ENCODE measurements at places on chromosomes 16 and 17.
A peak's percentile ranks its signal among the peaks of the same experiment; 100 is the strongest.

- no peak for DNase-seq
These were observed 1.9 kb upstream of the CLEC19A start for GRCh38 chr16:19283637-19284036.

DNA sequence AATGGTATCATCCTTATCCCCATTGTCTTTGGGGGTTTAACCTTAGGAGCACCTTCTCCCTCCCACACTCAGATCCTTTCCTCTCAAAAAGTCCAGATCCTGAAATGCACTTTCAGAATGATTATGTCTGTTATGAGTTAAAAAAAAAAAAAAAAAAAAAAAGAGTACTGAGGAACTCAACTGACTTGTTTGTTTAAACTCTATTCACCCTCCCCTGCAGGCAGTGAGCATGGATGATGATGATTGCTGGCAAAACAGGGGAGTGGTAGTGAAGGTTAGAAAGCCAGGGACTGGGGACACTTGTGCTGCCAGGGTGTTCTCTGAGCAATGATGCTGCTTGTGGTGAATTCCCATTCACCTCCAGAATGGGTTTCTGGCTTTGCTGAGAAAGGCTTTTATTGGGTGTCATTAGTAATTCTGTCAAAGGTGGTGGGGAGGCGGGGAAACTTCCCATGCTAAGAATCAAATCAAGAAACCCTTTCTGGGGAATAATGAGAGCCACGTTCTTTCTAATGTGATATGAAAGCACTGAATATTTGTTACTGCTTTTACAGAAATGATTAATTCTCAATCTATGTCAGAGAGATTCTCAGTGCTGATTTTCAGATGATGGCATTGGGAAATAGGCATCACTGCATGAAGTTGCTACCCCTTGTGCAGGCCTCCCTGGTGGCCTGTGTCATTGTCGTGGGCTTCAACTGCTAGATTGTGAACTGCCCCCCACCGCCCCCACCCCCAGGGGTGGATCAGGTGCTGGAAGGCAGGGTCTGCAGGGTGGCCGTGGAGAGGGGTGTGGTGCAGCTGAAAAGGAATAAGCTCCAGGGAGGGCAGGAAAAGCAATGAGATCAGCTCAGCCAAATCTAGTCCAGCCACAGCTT, 14.1 kb downstream of the CCL4 start:
- no peak for DNase-seq

GRCh38 chr16:454397-454940, 29.0 kb downstream of the RAB11FIP3 start:
- no peak for DNase-seq

GRCh38 chr17:75490173-75490743, 25.1 kb downstream of the CASKIN2 start:
- DNase-seq: no peak

DNA sequence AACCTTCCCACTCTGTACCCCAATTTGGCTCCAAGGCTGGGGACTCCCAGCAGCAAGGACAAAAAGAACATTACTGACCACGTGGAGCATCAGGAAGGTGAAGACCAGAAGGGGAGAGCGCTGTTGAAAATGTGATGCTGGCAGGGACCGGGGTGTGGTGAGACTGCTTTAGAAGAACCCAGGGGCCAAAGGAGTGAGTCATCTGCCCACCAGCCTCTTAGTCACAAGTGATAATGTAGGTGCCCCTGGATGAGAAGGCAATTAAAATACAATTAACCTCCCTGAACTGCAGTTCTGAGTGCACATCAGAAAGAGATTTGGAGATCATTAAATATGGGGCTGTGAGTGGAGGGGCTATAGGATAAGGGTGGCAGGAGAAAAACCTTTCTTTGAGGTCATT, 366.6 kb upstream of the CCL2 start:
- DNase-seq: no peak

DNA sequence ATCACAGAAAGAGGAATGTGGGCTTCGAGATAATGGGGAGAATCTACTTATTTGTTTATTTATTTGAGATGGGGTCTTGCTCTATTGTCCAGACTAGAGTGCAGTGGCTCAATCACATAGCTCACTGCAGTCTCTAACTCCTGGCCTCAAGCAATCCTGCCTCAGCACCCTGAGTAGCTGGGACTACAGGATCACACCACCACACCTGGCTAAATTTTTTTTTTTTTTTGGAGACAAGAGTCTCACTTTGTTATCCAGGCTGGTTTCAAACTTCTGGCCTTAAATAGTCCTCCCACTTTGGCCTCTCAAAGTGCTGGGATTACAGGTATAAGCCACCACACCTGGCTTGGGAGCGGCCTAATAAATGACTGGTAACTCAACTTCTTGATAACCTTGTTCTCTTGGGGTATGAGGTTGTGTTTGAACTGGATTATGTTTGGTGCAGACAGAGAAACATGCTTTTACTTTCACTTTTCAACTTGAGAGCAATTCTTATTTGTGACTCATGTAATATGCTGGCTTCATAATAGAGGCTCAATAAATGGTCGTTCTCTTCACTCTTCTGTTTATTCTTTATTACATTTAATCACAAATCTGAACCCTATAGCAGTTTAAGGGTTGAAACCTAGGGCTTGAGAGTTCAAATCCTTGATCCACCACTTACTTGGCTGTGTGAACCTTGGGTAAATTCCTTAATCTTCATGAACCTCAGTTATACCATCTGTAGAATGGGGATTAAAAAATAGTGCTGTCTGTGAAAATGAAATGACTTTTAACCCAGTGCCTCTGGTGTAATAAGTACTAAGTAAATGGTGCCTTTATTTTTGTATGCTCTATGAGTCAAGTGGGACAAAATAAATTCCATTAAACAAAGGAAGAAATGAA, 129.1 kb upstream of the HS3ST2 start:
- no peak for DNase-seq

DNA sequence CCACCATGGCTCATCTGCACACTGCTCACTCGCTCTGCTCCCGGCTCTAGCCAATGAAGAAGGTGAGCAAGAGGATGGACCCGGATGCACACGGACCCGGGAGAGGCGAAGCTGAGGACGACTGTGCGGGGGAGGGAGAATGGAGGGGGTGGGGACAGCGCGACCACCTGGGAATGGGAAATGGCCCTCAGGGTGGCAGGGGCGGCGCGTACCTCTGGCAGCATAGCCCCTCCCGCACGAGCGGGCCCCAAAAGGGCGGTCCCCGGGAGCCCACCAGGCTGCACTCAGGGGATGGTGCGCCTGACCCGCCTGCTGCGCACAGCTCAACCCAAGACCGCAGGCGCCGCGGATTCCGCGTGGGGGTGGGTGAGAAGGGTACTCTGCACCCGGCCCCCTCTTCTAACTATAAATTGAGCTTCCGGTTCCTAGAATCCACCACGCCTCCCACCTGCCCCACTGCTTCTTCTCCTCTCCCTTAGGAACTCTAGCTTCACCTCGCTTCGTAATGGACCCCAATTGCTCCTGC, 6.1 kb downstream of the MT1H start:
- DNase-seq: peak; percentile 60
